Coronary artery (tissue), 2 donors: ENCODE measurements at places on chromosomes 1 and 21.

GRCh38 chr1:23741609-23742008 lies 1.7 kb upstream of the ELOA start:
- DNase-seq = no peak

- no peak for DNase-seq
Measured at GRCh38 chr21:46515109-46515508, 56.4 kb downstream of the DIP2A start.

DNA sequence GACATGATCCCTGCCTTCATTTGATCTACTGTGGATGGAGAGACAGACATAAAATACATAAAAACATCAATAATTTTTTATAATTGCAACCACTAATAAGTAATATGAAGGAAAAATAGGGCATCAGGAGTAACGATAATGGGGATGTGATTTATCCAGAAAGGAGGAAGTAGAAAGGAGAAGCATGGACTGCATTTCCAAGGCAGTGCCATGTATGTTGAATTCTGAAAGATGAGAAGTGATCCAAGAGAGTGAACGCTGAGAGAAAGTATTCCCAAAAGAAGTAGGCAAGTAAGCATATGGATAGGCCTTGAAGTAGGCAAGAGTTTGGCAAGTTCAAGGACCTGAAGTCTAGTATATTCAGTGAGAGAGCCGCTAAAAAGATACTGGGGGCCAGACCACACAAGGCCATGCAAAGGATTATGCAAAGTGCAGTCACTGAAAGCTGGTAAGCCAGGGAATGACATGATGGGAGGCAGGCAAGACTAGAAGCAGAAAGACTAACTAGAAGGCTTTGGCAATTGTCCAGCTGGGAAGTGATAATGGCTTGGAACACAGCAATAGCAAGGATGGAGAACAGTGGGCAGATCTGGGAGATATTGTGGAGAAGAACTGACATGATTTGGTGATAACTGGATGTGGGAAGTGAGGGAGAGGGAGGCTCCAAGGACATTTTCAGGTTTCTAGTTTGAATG lies 85.9 kb downstream of the TM2D1 start:
- no peak for DNase-seq

GRCh38 chr1:30437059-30437576 lies 286.3 kb downstream of the MATN1 start:
- no peak for DNase-seq

DNA sequence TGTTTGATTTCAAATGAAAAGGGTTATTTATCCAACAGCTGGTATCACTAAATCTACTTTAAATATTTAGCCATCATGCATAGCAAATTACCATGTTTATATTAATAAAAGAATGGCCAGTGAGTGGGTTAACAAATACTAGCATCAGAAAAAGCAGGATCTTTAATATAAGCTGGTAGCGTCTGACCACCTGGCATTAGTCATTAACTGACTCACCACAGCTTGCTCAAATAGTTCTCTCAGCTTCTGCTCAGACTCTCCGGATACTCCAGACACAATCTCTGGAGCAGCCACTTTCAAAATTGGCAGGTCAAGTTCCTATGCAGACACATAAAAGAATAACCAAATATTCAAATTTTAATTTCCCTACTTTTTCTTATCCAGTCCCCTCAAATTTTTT lies 29.6 kb downstream of the NVL start:
- DNase-seq = no peak

DNA sequence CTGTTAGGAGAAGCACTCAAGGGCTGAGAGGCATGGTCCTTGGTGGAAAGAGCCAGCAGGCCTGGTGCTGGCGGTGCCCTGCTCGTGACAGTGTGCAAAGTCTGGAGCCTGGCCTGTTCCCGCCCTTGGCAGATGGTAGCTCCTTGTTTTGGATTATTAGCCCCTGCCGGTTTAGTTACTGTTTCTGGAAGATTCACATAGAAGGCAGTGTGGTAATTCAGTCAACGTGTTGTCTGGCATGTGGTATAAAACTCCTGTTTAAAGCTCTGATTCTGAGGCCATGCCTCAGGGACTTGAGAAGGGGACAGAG lies 6.8 kb downstream of the PKNOX1 start:
- no peak for DNase-seq

- no peak for DNase-seq
Measured at GRCh38 chr1:11842154-11843041, 5.2 kb downstream of the NPPA start.

DNA sequence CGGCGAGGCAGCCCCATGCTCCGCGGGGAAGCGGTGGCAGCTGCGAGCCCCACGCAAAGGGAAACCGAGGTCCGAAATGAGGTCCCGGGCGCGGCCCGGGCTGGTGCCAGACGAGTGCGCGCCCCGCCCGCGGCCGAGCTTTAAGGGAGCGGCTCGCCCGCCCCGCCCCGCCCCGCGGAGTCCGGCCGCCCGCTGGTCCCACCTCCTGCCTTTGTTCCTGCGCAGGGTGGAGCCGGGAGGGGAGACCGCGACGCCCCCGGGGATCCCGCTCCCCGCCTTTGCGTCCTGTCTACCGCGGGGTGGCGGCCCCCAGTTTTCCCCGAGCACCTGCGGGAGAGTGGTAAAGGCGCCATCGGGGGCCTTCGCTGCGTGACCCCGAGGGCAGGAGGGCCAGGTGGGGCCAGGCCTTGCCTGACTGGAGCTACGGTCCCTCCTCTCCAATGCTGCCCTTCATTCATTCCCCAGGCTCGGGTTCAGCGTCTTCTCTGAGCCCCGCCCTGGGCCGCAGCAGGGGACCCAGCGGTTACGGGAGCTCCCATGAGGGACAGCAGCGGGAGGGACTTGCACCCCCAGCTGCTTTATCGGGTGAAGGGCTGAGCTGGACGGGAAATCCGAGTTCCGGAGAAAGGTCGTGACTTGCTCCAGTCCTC lies at the start of gene HES2:
Gene HES2, minus strand, starts transcription at position 116 of the 650 bp plus-strand sequence. Its CDS starts 99 bp downstream, at position 17.
- no peak for DNase-seq

DNA sequence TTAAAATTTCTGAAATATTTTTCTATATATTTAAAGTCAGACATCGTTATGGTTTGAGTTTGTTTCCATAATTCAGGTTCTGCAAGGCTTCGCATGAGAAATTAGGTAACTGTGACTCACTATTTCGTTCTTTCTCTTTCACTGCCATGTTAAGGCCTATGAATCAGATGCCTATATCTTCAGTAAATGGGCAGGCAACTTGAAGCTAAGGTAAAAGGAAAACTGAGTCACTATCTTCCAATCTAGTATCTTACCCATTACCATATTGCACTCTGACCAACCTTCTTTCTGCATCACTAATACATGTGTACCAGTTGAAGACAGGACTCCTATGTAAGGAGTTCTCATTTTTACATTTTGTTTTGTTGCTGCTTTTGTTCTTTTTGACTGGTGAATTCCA lies 37.8 kb downstream of the PYHIN1 start:
- DNase-seq = no peak

GRCh38 chr1:161139766-161140165 lies 7.3 kb upstream of the DEDD start:
- no peak for DNase-seq
